ENCODE measurements at places on chromosomes 2 and 18.

- DNase-seq, result no peak
Observed at GRCh38 chr18:5738526-5738925, 156.8 kb downstream of the TMEM200C start.

DNA sequence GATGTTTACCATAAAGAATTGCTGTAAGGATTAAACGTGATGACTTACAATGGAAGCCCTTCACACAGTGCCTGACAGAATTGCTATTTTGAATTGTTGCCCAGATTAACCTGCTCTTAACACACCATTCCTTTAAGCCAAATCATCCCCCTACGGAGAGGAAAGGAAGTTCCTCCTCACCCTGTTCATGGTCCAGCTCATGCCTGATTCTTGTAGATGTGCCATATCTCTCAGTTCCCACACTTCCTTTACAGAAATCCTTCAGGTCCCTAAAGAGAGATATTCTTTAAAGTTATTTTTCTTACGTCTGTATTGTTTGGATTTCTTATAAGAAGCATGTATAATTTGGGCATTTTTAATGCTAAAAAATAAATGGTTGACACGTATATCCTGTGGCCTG is 127.5 kb upstream of the DAPL1 start:
- no peak for DNase-seq

DNA sequence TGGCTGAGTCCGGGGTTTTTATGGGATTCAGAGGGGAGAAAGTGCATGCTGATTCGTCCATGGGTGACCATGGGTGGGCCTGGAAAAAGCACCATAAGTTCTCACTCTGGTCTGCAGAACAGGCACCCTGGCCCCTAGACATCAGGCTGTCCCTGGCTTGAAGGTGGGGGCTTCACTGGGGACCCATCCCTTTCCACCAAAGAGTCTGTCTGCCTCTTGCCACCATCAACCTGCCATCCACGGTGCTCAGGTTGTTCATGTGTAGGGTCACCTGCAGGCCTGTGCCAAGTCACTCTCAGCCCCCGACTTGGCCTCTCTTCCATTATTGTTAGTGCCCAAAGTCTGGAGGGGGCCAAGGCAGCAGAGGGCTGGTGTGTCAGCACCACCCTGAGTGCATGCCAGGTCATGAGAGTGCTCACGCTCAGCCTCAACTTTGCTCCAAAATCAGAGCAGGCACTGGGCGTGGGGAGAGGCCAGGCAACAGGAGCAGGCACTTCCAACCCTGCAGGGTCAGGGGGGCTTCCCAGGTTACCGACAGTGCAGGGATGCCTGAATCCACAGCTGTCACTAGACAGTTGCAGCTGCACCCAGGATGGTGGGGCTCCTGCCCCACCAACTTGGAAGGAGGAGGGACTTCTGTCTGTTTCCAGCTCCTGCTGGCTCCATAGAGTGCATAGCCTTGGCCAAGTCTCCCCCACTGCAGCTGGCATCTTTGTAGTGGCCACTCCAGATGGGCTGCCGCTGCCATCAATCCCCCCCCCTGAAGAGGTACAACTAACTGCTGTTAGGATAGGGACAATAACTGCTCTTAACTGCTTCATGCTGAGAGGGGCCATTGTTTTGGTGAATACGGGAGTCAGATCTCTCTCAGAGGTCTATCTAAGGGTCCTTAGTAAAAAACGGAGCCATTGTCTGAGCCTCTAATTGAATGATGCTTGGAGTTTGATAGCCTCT is 209.3 kb downstream of the AKAIN1 start:
- DNase-seq, result no peak

DNA sequence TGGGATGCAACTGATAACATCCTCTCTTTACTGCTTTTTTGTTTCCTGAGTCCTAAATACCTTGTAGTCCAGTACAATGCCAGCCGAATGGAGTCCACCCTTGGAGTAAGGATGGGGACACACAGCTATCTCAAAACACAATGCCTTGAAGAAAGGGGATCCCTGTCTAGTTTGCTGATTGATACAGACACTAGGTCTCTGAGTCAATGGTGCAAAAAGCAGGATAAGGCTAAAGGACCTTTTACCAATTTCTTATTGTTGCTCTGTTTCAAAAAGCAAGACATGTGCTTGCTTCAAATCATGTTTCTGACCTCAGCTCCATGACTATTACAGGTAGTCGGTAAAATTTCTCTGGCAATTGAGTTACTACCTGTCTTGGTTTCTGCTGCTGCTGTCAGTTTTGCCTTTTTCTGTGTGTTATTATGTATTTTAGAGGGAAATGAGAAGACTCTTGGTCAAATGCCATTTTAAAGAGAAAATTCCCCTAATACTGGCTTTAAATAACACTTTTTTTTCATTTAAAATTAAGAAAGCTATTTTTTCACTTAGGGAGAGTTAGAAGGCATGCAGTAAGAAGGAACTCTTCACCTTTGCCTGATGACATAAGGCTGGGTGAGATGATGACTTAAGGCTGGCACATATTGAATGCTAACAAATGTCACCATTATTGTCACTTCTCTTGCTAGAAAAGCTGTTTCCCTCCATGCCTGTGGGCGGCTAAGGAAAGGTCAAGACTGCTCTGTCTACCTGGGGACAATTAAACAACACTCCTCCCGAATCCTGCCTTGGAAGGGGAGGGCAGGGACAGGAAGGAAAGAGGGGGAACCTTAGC is 4.9 kb upstream of the FIGLA start:
- no peak for DNase-seq

DNA sequence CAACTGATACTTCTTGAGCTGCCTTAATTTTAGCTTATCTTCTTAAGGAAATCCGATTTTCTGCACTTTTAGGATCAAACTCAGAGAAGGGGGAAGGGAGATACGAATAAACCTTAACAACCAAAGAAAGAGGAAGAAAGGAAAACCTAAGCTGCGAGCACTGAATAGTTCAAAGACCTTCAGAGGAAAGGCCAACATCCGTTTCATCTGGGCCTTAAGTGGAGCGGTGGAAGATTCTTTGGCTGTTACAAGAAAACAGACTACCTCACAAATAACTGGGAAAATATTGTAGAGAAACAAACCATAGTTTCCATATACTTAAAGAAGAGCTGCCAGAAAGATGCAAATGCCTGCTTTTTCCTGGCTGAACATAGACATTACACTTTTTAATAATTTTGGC is 43.6 kb downstream of the VIT start:
- no peak for DNase-seq

DNA sequence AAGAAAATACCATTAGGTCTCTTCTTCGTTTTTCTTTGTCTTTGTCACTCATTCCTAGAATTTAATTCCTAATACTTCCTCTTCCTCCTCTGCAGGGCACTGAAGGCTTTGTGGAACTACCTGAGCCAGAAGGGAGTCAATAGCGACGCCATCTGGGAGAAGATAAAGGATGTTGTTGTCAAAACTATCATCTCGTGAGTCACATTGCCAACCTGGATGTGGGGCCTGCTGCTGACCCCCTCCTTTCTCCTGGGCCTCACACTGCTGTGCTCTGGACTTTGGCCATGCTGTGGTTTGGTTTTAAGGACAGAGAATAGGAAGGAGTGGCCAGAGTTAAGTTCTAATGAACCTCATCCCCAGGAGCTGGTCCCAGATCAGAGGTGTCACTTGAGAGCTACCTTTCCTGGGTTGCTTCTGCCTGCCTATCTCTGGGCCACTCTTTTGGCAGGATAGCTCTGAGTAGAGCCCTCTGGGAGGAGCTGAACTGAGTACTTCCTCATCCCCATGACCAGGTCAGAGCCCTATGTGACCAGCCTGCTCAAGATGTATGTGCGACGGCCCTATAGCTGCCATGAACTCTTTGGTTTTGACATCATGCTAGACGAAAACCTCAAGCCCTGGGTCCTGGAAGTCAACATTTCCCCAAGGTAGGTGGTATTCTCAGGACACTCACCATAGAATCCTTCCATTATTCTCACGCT is 33.1 kb upstream of the CYP27A1 start:
- no peak for DNase-seq

- DNase-seq, result no peak
Observed at GRCh38 chr2:232022718-232023117, 61.2 kb downstream of the DIS3L2 start.

DNA sequence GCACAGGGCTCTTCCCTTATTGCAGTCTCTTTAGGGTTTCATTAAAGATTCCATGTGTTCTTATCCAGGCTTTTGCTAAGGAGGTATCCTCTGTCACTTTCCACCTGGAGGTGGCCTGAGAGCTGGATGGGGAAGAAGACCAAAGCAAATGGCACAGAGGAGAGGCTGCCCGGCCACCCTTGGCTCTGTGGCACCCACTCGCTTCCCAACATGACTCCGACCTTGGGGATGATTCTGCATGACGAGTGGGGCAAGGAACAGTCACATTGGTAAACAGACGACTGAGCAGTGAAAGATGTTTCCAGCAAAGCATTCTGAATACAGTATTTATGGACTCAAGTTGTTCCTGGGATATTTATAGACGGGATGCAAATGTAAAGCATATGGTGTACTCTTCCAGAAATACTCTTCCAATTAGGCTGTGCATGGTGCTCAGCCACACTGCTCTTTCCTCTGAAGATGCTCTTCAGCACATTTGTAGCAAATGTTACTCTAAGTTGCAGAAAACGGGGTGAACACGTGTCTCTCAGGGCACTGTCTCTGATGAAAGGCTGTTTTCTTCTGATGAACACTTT is 377.1 kb upstream of the HS6ST1 start:
- DNase-seq, result no peak

GRCh38 chr2:231431606-231432005 is 32.7 kb downstream of the NCL start:
- no peak for DNase-seq

- no peak for DNase-seq
Observed at GRCh38 chr2:61853086-61853846, 594 bp downstream of the FAM161A start.

- no peak for DNase-seq
Observed at GRCh38 chr2:15145046-15145817, 415.9 kb downstream of the NBAS start.

GRCh38 chr2:86673986-86674670 is 46.0 kb upstream of the RMND5A start:
- DNase-seq, result no peak

- DNase-seq, result no peak
Observed at GRCh38 chr2:175864137-175864850, 137.8 kb downstream of the LNPK start.

GRCh38 chr18:63683152-63683551 is 19.6 kb upstream of the SERPINB11 start:
- no peak for DNase-seq

DNA sequence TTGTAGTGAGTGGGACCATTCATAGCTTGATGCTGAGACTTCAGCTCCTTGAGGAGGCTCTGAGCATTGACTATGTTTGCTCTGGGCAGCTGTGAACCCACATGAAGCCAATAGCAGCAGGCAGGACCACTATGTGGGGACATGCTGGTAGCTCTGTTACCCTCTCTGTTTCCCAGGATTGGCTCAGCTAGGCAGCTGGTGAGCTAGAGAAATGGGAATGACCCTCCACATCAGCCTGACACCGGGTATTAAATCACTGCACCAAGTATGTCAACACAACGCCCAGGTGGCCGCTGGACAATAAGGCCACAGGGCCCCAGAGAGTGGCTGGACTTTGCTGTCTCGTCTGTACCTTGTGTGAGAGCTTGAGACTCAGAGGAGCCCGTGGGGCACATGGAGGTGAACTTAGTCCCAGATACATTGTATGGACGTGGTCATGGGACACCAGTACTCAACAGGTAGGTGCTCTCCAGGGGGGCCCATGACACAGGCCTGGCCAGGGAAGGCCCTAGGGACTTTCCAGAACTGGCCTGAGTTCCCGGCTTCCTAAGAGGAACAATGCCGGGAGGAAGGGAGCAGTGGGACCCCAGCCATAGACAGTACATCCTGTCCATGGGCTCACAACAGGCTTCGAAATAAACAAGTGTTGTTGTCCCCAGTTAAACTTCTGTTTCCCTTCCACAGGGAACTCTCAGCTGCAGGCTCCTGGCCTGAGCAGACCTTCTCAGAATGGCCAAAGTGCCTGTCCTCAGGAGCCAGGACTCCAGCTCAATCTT is 35.2 kb downstream of the HS1BP3 start:
- DNase-seq, result peak; percentile 32

- DNase-seq, result no peak
Observed at GRCh38 chr2:85257359-85257969, 70.3 kb downstream of the TGOLN2 start.

DNA sequence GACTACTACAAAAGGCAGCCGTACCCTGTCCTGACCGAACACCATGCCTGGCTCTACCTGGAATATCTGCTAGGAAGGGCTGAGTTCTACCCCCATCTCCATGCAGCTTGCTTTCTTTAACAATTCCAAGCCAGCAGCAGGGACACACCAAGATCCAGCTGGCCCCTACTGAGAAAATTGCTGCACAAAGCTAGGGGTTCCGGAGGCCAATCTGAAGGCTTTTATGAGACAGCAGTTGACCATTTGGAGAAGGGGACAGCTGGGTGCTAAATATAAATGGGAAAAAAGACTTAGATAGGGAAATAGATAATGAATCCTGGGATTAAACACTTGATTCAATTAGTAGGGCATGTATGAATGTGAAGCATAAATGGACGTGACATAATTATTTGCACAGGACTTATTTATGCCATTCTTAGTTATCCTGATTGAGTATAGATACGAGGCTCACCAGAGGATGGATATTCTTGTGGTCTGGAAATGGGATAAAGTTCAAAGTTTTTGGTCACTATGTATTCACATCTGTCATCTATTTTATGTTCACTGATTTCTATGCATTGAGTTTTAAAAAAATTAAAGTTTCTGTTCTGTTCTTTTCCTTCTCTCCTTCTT is 204.0 kb downstream of the ZNF521 start:
- DNase-seq, result no peak

GRCh38 chr18:48037481-48038271 is 107.2 kb upstream of the SMAD2 start:
- no peak for DNase-seq

- no peak for DNase-seq
Observed at GRCh38 chr2:149616681-149617456, 29.3 kb upstream of the MMADHC start.

DNA sequence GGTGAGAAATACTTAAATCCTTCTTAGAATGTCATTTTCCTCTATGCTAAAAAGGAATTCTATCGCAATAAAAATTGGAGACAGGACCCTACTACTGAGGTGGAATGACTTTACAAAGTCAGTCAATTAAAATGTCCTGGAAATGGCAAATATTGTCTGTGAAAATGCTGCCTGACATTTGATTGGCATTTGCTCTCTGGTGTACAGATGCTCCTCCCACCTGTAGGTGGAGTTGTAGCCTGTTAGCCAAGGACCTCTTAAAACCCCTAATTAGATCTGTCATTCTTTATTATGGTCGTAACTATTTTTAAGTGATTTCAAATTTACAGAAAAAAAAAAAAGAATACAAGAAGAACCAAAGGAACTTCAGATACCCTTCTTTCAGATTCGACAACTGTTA is 393.1 kb upstream of the KLHL29 start:
- no peak for DNase-seq

Measured in dorsolateral prefrontal cortex (tissue), 122 donors.